Nucleus accumbens (tissue), 56 donors: ENCODE measurements at places on chromosomes 3 and 15.

DNA sequence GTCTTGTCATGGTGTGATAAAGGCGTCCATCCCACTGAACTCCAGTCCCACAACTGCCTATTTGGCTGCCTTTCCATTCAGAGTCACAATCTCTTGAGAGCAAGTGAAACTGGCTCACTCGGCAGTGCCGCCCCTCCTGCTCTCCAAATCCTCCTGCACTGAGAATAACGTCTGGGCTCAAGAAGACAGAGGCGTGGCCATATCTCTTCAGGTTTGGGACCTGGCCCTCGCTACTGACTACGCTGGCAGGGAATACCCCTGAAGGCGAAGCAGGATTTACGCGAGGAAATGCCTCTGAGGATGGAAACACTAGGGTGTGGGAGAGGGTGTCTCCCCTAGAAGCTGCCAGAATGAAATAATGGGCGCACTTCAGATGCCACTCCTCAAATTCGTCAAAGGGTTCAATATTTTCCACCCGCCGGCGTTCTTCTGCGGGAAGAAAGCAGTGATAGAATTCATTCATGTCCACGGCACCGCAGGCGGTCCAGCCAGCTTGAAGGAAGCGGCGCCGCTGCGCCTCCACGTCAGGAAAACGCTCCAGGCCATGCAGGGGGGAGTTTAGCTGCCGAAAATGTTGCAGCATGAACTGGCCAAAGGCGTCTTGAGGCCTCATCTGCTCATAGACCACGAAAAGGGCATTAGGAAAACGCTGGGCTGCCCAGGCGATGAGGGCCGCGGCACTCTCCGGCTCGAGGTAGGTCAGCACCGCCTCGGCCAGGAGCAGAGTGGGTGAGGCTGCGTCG is 985 bp downstream of the LCMT2 start:
- no peak for DNase-seq

- DNase-seq = no peak
Measured at GRCh38 chr3:184477940-184478339, 83.6 kb upstream of the EPHB3 start.

GRCh38 chr3:50442945-50443579 is 60.4 kb downstream of the CACNA2D2 start:
- DNase-seq = no peak

DNA sequence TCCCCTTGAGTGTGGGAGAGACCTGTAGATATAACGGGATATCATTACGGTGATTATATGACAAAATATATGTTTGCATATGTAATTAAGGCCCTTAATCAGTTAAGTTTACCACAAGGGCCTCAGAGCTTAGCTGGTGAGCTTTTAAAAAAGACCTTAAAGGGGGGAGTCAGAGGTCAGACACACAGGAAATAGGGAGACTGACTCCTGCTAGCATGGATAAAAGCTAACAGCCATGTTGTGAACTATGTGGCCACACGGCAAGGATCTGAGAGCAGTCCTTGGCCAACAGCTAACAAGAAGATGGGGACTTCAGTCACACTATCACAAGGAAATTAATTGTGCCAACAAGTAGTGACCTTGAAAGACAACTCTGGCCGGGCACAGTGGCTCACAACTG is 3.1 kb downstream of the STAG1 start:
- no peak for DNase-seq

DNA sequence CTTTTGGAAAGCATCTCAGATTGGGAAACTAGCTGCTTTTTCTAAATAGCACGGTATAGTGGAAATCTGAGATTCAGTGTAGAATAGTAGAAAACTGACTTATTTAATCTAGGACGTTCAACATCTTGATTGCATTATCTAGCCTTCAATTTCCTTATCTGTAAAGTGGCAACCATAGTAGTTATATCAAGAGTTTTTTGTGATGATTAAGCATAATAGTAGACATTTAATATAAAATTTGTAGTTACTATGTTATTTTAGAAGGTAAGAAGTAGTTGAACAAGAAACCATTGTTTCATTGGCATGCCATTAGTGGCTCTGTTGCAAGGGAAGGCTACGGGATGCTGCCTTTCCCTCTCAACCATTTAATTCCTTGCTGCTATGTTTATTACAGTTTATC is 367.3 kb downstream of the NAALADL2 start:
- DNase-seq = no peak

DNA sequence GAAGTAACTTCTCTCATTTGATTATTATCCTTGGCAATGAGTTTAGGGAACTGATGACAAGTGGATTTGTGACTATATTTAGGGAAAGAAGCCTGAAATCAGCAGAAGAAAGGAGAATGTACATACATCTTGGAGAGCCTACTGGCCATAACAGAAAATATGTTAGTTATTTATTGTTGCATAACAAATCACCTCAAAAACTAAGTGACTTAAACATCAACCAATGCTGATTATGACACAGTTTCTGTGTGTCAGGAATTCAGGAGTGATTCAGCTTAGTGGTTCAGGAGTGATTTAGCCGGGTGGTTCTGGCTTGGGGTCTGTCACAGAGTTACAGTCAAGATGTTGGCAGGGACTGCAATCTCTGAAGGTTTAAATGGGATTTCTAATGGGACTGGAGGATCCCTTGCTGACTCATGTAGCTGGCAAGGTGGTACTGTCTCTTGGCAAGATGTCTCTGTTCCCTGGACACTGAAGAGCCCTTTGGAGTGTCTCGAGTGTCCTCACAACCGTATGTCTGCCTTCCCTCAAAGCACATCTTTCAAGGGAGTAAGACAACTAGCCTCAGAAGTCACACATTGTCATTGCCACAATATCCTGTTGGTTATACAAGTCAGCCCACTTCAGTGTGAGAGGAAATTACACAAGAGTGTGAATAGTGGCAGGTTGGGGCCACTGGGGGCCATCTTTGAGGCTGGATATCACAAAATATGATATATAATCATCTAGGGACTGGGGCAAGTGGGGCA is 248.9 kb downstream of the SV2B start:
- no peak for DNase-seq

DNA sequence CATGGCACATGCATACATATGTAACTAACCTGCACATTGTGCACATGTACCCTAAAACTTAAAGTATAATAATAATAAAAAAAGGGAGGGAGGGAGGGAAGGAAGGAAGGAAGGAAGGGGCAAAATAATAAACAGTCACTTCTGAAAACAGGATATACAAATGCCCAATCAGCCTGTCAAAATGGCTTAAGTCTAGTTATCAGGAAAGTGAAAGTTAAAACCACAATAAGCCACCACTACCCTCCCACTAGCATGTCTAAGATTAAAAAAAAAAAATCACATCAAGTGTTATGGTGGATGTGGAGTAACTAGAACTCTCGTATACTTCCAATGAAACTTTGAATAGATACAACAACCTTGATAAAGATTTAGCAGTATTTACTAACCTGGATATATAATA is 145.6 kb upstream of the GMNC start:
- DNase-seq = no peak

- no peak for DNase-seq
Measured at GRCh38 chr3:131036986-131037385, 10.3 kb downstream of the NEK11 start.

- DNase-seq = no peak
Measured at GRCh38 chr3:50506169-50506568, 2.7 kb upstream of the CACNA2D2 start.

DNA sequence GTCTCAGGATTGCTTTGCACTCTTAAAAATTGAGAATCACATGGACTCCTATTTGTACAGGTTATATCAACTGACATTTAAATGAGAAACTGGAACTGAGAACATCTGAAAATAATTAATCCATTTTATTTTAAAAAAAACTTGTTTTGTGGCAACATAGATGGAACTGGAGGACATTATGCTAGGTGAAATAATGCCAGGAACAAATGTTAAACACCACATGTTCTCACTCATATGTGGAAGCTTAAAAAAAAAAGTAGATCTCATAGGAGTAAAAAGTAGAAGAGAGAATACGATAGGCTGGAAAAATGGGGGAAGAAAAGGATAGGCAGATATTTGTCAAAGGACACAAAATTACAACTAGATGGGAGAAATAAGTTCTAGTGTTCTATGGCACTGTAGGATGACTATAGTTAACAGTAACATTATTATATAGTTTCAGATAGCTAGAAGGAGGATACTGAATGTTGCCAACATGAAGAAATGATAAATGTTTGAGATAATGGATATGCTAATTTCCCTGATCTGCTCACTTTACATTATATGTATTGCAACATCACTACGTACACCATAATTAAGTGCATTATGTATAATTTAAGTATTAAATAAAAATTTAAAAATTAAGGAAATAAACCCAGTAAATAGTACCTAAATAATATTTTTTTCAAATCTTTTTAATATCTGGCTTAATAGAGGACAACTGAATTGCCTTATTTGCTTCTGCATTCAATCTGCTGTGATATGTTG is 100.5 kb upstream of the TSPAN3 start:
- no peak for DNase-seq

- DNase-seq = no peak
Measured at GRCh38 chr15:100147828-100148227, 193.9 kb downstream of the ADAMTS17 start.

GRCh38 chr15:81480645-81481053 is 106.6 kb upstream of the TMC3 start:
- DNase-seq = no peak

DNA sequence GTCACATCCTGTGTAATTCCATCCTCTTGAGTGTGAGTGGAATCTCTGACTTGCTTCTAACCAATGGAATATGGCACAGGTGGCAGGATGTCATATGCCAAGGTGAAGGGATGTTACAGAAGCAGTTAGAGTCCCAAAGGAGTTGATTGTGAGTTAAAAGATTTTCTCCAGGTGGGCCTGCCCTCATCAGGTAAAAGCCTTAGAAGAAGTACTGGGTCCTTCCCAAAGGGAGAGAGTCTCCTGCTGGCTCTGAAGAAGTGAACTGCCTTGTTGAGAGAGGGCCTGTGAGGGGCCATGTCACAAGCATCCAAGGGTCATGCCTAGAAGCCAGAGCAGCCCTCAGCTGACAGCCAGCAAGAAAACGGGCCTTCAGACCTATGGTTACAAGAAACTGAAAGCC is 13.1 kb downstream of the CMTM7 start:
- no peak for DNase-seq

DNA sequence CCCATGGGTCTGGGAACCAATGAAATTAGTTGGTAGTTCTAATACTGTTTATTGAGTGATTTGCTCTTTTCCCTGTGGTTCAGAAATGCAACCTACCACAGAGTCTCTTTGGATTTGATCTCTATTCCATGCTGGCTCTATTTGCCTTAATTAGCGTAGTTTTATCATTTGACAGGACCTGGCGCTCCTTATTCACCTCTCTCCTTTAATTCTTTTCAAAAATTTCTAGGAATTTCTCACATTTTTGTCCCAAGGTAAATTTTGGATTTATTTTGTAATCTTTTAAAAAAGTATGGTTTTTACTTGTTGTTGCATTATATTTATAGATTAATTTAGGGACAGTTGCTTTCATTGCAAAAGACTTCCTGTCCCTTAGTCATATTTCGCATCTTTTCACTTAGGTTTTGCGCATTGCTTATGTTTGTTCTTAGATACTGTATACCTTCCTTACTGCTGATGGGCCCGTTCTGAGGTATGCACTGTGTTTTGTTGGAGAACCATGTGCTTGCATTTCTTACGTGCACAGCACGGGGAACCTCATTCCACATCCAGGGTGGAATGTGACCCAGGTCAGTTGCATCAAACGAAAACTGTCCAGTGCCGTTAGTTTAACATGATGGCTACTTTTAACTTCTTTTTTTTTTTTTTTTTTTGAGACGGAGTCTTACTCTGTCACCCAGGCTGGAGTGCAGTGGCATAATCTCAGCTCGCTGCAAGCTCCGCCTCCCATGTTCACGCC is 27.0 kb downstream of the SENP5 start:
- DNase-seq = no peak

- no peak for DNase-seq
Measured at GRCh38 chr15:48406911-48407310, 75.7 kb downstream of the DUT start.

DNA sequence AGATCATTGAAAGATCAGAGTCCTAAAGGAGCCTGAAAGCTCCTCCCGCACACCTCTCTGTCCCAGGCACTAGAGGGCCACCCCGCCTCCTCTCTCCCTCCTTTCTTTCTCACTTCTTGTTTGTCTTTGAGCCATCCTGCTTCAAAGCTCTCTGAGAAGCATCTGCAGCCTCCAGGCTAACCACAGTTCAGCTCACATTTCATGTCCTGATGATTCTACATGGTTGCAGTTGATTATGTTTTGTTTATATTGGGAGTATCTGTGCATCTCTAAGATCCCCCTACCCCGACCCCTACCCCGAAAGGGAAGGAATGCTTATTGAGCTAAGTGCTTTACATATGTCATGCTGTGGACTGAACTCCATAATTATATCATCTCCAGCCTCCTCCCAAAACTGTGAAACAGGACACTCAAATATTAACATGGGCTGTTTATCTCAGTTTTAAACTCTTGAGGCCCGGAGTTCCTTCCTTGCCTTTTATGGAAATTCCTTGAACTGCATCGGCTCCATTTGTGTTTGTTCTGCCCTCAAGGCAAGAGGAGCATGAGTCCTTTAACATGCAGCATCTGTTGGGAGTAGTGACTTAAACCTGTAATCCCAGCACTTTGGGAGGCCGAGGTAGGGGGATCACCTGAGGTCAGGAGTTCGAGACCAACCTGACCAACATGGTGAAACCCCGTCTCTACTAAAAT is 30.9 kb downstream of the MGLL start:
- no peak for DNase-seq

DNA sequence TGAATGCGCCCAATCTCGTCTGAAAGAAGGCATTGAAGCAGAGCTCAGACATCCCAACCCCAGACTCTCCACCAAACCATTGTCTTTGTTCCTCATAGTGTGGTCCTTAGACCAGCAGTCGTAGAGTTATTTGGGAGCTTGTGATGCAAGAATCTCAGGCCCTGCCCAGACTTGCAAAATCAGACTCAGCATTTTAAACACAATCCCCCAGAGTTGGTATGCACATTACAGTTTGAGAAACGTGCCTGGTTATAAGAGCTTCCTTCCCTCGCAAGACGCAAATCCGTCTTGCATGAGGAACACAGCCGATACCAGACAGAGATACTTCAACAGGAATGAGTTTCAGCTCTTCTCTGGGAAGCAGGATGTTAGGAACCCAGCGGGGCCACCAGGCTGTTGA is 38.9 kb upstream of the IREB2 start:
- no peak for DNase-seq

DNA sequence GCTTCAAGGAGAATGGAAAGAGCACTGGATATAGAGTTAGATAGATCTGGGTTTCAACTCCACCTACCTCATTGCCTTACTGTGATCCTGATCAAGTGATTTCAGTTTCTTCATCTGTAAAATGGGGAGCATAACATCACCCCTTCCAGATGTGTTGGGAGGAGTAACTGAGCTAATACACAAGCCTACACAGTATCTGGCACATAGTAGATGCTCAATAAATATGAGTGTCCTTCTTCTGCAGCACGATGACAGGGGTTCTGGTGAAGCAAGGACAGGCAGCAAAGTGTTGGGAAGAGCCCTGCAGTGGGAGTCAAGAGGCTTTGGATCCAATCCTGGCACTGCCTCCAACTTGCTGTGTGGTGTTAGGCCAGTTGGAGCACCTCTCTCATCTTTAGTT is 270.0 kb downstream of the UACA start:
- DNase-seq = no peak

DNA sequence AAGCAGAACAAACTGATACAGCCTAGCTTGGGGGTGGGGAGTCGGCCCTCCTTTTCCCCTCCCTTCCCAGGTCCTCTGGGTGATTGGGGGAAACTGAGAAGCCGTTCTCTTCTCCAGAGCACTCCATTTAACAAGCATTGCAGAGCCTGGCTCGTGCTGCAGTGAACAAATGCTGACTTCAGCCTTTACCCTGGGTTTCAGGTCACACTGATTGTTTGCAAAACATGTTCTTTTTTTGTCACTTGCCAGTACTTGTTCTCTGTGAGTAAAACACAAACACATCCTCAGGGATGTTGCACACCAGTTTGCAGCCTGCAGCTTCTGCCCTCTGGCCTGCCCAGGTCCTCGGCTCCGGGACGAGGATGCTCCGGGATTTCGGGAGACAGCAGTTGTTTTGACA is 132.8 kb downstream of the PGPEP1L start:
- DNase-seq = no peak
